ENCODE measurements at places on chromosomes 12 and 14. TPM values are rescaled to one million over a fixed set of nuclear protein-coding genes. Genes with fewer than 3 reads are reported as not detected.

RGS6 gene
- not detected for total RNA-seq

SERPINA5 gene
- total RNA-seq, result not detected

ZNF385A gene
- total RNA-seq, result 0.79 TPM

ARHGEF25 gene
- 22.4 TPM for total RNA-seq

GALNT9 gene
- not detected for total RNA-seq

WNT1 gene
- 0.11 TPM for total RNA-seq

TGM1 gene
- 33.4 TPM for total RNA-seq

MIPOL1 gene
- 11.8 TPM for total RNA-seq

RTL1 gene
- not detected for total RNA-seq

PABPN1 gene
- 34.1 TPM for total RNA-seq

PTPRR gene
- total RNA-seq, result 0.87 TPM

OVCH1 gene
- total RNA-seq, result not detected

NANOG gene
- total RNA-seq, result under 0.01 TPM

C12orf43 gene
- total RNA-seq, result 9.8 TPM

RNASE7 gene
- not detected for total RNA-seq

USP44 gene
- 0.54 TPM for total RNA-seq

LRP1-AS gene
- not detected for total RNA-seq

A2ML1 gene
- total RNA-seq, result 399 TPM

TM7SF3 gene
- total RNA-seq, result 32.8 TPM

CCDC184 gene
- total RNA-seq, result not detected

CYP46A1 gene
- 0.87 TPM for total RNA-seq

SLC17A8 gene
- total RNA-seq, result not detected

COL2A1 gene
- 1.5 TPM for total RNA-seq

KRT83 gene
- not detected for total RNA-seq

SLC25A21 gene
- total RNA-seq, result 0.39 TPM

ANKLE2 gene
- total RNA-seq, result 130 TPM

RERG gene
- total RNA-seq, result not detected

MDGA2 gene
- 0.33 TPM for total RNA-seq

MAP1LC3B2 gene
- total RNA-seq, result not detected

MTERF2 gene
- 2.7 TPM for total RNA-seq

DCAF11 gene
- 88.7 TPM for total RNA-seq

PPP4R4 gene
- 0.54 TPM for total RNA-seq

CD27 gene
- total RNA-seq, result not detected

FAM90A1 gene
- 0.11 TPM for total RNA-seq

CISTR gene
- total RNA-seq, result not detected

IFI27 gene
- 0.39 TPM for total RNA-seq

LRRK2 gene
- 0.39 TPM for total RNA-seq

PZP gene
- total RNA-seq, result not detected

NPFF gene
- total RNA-seq, result not detected

TSPAN11 gene
- total RNA-seq, result under 0.01 TPM

CCDC177 gene
- not detected for total RNA-seq

ATP6V1D gene
- 56.9 TPM for total RNA-seq

DEPDC4 gene
- 3.1 TPM for total RNA-seq

CHGA gene
- total RNA-seq, result not detected

MANSC1 gene
- 6.4 TPM for total RNA-seq

INHBE gene
- not detected for total RNA-seq

GPR135 gene
- 2.7 TPM for total RNA-seq

BIN2 gene
- total RNA-seq, result under 0.01 TPM
